Stimulated activated CD8-positive, alpha-beta memory T cell treated with anti-CD3 and anti-CD28 coated beads, Interleukin-7, amount 100 ng/mL, for 48 hours (primary cell): ENCODE measurements at places on chromosomes 6 and 20.
A peak's percentile ranks its signal among the peaks of the same experiment; 100 is the strongest.

DNA sequence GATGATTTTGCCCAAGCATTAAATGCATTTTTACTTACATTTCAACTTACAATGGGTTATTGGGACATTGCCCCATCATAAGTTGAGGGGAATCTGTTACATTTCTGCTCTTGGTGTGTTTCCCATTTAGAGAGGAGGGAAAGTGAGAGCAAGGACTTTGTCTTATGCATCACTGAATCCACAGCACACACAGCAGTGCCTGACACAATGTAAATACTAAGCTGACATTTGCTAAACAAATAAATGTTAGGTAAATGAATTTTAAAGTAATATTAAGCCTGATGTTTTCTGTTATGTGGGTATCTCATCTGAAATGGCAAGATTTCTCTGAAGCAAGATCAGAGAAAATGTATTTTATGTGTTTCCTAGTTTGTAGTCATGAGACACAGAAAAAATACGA lies 143.6 kb upstream of the STXBP5 start:
- DNase-seq, result no peak

DNA sequence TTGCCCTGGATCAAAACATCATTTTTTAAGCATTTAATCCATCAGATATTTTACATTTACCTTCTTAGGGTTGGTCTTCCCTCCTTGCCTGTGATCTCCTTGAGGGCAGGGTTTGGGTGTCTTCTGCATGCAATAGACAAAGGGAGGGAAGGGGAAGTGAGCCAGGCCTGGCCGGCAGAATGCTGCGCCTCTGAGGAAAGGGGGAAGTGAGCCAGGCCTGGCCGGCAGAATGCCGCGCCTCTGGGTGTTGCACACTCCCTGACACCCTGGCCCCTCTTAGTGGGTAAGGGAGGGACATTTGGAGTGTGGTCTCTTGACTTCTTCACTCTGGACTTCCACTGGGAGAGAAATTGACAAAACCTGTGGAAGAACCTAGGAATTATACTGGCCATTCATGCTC lies 12.4 kb downstream of the PSMF1 start:
- DNase-seq, result no peak

- no peak for DNase-seq
These were observed 19.8 kb upstream of the KCNG1 start for GRCh38 chr20:51042657-51043247.

DNA sequence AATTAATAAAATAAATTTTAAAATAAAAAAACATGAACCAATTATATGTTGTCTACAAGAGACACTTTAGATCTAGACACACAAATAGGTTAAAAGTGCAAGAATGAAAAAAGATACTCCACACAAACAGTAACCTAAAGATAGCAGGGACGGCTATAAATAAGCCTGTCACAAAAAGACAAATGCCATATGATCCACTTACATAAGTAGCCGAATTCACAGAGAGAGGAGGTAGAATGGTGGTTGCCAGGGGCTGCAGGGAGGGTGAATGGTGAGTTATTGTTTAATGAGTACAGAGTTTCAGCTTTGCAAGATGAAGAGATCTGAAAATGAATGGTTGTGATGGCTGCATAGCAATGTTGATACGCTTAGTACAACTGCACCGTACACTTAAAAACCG lies 32.7 kb downstream of the KATNA1 start:
- DNase-seq, result no peak

GRCh38 chr6:139295901-139296300 lies 4.1 kb upstream of the TXLNB start:
- no peak for DNase-seq

GRCh38 chr6:106469882-106470281 lies 109.4 kb downstream of the CRYBG1 start:
- DNase-seq, result no peak

DNA sequence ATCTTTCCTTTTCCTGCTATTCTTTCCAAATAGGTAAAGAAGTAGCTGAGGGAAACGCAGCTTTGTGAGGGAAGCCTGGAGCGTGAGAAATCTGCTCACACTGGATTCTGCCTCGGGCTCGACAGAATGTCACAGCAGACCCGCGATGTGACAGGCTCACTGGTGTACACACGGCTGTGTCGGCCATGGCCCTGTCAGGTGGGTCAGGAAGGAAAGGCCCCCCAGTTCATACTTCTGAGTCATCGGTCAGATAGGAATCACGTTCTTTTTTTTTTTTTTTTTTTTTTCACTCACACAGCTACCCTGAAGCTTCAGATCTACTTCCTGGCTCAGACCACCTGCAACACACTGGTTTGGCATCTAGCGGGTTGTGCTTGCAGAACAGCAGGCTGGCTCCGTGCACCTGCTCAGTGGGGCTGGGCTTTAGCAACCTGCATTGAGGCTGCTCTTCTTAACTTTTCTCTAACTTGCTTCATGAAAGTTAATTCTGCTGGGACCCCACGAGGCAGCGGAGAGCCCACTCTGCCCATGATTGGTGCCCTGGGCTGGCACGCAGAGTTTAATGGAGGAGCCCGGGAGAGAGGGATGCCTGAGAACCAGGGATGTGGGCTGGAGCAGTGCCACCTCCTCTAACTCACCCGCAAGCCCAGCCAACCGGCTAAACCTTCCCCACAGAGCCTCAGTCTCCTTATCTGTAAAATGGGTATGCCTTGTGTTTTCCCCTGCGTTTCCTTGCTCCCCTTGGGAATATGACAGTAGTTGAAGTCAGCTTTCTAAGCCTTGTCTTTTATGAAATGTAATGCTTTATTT lies 61.5 kb upstream of the FNDC1 start:
- DNase-seq, result peak; percentile 48

DNA sequence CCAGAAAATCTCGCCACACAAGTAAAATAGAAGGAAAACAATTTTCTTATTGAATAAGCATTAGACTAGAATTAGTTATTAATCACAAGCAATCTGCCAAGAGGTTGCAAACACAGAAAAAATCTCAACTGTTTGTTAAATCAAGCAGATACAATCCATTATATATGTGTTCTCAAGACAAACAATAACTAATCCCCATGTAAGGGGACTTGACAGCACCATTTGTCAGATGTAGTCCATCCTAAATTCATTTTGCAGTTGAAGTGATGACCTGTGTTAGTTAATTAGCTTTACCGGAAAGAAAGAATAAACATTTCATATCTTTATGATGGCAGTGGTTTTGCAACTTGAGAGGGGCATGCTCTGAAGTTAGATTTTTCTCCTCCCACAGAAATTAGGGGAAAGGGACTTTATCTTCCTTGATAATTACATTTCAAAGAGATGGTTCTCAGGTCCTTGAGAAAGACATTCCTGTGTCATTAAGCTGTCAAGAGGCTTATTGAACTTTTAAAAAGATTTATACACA lies 1588.0 kb downstream of the GRIK2 start:
- no peak for DNase-seq

DNA sequence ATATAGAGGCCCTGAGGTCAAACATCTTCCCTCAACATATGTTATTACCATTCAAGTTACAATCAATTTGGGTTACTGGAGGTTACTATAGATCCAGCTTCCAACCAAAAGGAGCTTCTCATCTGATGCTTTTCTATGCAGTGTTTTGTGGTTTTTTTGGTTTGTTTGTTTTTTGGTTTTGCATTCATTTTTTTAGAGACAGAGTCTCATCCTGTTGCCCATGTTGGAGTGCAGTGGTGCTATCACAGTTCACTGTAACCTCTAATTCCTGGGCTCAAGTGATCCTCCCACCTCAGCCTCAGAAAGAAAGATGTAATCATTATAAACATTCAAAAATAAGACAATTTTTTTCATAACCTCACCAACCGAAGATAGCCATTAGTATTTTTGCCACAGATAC lies 124.4 kb upstream of the JARID2 start:
- DNase-seq, result no peak

GRCh38 chr20:576156-576555 lies 32.6 kb upstream of the CSNK2A1 start:
- no peak for DNase-seq

GRCh38 chr20:56628873-56629463 lies at the start of gene TFAP2C:
TFAP2C (plus strand) TSS chr20:56629306; CDS start chr20:56629545, 239 bp downstream.
- DNase-seq, result no peak

DNA sequence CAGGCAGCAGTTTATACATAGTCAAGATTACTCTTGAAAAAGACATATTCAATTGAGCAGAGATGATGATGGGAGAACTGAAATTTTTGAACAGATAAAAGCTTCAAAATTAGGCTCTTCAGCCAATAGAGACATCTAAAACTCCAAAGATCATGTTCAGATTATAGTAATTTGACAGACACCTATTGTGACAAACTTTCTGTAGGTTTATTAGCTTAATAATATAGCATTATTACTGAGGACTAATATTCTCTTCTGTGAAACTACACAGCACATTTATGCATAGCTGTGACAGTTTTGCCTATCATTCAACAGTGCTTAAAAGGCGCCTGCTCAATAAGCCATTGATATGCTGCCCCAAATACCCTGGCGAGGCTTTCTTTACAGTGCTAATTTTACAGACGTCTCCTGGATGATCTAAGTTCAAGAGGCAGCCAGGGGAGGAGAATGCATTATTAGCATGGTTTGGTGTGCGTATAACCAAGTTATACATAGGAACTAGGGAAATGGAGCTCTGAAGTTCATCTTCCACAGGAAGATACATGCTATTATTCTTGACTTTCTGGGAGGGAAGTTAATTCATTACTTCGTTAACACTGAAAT lies 21.5 kb downstream of the PLAGL1 start:
- DNase-seq, result no peak

- no peak for DNase-seq
These were observed 63.8 kb downstream of the ELOVL5 start for GRCh38 chr6:53284901-53285300.

DNA sequence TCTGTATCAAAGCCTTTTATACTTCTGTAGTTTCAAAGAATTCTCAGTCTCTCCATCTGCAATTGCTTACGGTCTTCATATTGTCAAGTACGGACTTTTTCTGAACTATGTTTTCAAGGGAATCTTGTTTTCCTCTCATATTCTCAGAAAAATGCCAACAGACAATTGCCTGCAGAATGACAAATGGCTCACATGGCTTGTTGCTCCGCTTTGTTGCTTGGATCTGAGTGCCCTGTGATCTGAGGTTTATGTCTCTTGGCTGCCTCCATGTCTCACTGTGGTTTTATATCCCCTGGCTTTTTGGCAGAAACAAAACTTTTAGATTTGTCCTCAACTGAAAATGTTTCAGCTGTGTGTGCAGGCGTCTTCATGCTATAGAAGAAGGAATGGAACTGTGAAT lies 285.4 kb upstream of the CHD6 start:
- no peak for DNase-seq

DNA sequence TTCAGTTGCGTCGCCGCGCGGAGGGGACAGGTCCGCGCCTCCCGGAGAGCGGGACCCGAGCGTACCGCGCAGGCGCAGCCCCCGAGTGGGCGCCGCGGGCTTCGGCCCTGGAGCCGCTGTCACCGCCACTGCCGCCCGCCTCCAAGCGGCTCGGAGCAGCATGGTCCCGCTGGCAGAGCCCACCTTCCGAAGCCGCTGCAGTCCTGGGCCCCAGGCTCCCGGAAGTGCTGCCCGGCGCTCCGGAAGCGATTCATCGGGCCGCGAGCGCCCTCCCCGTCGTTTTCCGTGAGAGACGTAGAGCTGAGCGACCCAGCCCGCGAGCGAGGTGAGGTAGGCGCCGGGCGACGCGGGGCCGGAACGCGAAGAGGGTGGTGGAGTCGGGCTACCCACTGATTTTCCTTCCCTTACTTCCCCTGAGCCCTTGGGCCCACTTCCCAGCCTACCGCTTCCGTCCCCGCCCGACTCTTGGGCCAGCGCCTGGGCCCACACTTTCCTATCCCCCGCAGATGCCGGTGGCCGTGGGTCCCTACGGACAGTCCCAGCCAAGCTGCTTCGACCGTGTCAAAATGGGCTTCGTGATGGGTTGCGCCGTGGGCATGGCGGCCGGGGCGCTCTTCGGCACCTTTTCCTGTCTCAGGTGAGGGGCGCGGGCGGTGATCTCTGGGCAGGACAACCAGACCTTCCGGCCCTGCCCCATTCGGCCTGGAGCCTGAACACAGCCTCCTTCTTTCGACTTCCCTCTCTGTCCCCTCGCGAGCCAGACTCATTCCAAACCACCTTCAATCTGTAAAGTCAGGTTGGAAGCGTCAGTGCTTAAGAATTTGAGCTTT lies at the start of the genes NFS1 and ROMO1:
Gene NFS1 (minus strand): TSS at position 226 of the 830 bp plus-strand sequence. CDS start 64 bp downstream, at position 162.
Gene ROMO1 (plus strand): TSS at position 279 of the 830 bp plus-strand sequence. CDS start 228 bp downstream, at position 507.
- peak; percentile 79 for DNase-seq

DNA sequence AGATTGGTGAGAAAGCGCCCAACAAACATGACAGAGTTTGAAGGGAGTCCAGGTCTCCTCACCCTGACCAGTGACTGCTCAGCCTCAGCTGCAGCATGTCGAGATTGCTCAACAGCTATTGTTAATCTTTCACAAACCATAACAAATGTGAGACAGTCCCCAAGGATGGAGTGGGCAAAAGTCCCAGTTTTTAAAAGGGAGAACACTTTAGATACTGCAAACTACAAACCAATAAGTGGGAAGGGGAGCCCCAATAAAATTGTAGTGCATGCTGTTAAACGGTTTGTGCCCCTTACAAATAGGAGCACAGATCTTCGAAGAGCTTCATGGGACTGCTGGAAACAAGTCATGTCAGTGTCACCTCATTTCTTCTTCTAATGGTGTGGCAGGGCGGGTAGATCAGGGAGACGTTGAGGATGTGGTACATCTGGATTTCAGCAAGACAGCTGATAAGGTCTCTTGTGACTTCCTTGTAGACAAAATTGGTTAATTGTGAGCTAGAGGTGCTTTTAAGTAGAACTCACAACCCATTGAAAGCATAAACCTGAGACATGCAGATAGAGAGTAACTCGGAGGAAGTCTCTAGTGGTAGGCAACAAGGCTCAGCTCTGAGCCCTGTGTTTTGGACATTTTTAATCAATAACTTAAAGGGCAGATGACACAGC lies 134.0 kb upstream of the ARMC2 start:
- no peak for DNase-seq

- no peak for DNase-seq
These were observed 5.2 kb downstream of the HAO1 start for GRCh38 chr20:7935027-7935551.

- DNase-seq, result no peak
These were observed 44.1 kb upstream of the NT5E start for GRCh38 chr6:85405853-85406198.

GRCh38 chr6:56890683-56891429 lies 64.1 kb upstream of the BEND6 start:
- no peak for DNase-seq

GRCh38 chr6:156760377-156760776 lies 16.8 kb upstream of the ARID1B start:
- no peak for DNase-seq

- no peak for DNase-seq
These were observed 138.6 kb downstream of the CEBPB start for GRCh38 chr20:50328996-50329898.

DNA sequence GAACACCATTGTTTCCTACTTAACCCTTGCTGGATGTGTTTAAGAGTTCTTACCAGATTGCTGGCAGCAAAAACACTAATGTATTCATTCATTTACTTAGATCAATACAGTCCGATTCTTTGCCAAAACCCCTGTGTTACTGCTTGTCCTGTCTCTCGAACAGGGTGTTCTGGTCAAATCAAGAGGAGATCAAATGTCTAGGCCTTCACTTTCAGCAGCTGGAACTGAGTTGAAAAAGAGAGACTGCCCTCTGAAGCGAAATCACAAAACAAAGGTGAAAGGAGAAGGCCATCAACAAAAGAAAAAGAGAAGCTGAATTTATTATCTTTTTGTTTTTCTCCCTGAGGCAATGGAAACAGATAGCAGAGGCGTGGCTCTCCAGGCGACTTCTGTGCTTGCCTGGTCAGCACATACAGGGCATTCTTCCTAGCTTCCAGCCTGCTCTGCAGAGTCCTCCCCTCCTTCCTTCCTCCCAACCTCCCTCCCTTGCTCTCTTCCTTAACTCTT lies 44.1 kb upstream of the GCM1 start:
- no peak for DNase-seq
